Stimulated activated CD8-positive, alpha-beta memory T cell treated with anti-CD3 and anti-CD28 coated beads, Interleukin-7, amount 100 ng/mL, for 24 hours (primary cell): ENCODE measurements at places on chromosomes 16 and 17.

- no peak for DNase-seq
Observed at GRCh38 chr16:30445149-30445407, 596 bp downstream of the SEPHS2 start.

DNA sequence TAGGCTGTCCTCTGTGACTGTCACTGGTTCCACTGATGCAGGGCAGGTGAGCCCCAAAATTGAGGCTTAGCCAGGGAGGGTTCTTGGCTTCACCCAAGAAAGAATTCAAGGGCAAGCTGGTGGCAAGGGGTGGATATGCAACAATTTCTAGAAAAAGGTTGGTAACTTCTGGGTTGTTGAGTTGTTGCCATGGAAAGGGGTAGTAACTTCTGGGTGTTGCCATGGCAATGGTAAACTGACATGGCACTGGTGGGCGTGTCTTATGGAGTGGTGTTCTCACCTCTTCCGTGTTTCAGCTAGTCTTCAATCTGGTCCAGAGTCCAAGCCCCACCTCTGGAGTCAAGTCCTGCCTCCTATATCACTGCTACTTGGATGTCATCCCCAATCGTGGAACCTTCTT is 9.5 kb upstream of the GUCY2D start:
- DNase-seq = no peak

DNA sequence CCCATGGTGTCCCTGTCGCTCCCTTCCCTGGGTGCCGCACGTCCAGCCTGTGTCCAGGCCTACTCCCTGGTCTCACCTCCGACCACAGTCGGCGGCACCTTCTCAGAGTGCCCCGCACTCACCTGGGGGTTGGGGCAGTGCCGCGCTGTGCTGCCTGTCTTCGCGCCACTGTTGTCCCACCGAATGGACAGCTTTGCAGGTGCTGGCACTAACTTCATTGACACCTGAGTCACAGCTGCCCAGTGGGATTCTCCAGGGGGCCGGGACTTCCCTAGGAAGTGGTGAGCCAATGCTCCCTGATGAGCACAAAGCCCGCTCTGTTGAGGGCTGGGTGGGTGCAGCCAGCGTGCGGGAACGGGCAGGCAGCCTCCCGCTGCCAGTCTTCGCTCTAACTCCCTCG is 24.3 kb upstream of the DBNDD1 start:
- DNase-seq = no peak

- DNase-seq = no peak
Observed at GRCh38 chr17:64126918-64127317, 3.0 kb downstream of the ERN1 start.
